ENCODE measurements at places on chromosomes 13 and 19.

DNA sequence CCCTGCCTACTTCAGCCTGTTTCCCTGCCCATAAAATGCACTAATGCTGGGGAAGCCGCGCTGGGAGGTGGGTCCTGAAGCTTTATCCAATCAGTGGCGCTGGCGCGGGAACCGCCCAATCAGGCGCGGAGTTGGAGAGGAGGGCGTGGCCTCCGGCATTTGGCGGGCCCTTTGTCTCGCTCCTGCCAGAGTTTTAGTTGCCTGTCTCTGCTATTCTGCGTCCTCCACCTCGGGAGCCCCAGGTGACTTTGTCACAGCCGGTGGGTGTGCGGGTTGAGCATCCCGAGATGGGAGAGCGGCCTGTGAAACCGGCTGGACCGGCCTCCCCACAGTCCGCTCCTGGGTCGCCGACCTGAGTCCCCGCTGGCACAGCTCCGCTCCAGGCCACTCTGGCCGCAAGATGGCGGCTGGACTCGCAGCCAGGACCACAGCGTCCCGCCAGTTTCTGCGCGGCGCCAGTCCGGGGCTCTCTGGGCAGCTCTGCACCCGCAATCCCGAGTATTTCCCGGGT lies 30.7 kb upstream of the ZNF429 start:
- peak; percentile 48 for DNase-seq

DNA sequence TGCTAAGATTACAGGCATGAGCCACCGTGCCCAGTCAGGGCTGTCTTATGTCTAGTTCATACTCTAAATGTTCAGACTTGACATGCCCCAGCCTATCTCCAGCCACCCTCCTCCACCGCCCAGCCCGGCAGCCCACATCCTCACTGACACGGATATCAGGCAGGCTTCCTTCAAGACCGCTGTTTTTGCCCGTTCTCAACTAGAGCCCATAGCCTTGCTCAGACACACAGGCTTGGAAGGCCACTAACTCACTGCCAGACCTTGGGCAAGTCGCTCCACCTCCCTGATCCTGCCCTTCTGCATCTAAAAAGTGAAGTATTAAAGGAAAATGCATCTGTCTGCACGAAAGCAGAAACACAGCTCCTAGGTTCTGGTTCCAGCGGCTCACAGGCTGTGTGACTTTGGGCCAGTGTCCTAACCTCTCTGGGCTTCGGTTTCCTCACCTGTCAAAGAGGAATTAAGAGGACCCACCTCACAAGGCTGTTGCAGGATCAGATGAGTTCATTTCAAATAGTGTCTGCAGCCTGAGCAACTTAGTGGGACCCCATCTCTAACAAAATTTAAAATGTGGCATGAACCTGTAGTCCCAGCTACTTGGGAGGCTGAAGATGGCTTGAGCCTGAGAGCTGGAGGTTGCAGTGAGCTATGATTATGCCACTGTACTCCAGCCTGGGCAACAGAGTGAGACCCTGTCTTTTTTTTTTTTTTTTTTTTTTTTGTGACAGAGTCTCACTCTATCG lies 14.5 kb upstream of the CERS4 start:
- peak; percentile 75 for DNase-seq

DNA sequence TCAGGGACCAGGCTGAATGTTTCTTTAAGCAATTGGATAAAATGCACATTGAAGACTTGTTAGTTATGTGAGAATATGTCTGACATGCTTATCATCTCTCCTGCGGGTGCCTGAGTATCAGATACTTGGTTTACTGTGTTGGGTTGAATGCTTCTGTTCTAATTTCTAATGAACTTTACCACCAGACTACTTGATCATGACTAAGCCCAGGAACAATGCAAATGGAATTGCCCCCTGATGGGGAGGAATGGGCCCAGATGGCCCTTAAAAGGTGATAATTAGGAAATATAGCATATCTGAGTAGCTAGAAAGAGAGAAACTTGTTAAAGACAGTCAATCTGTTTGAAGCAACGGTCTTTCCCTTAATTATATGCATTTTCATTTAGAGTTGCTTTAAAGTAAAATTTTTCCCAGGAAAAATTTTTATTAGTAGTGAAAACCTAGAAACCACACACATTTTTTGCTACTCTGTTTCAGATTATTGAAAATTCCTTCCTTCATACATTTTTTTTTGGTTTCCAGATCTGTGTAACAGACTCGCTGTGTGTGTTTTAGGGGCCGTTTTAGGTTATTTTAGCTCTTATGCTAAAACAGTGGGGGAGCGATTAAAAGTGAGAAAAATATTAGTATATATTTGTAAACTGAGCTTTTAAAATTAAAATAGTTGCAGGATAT lies 186.6 kb downstream of the TM9SF2 start:
- DNase-seq, result no peak

DNA sequence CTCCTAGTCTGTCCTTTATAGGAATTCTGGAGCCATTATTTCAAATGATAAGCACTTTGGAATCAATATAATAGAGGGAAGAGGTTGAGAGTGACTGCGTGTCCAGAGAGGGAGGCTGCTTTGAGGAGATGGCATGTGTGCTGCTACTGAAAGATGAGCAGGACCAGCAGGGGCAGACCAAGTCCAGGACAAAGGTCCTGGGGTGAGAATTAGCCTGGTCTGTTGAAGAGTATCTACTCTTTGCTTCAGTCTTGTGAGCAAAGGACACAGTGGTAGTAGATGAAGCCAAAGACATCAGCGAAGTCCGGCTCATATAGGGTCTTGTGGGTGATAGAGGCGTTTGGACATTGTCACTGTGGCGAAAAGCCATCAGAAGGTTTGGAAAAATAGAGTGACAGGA lies 21.1 kb downstream of the SGCG start:
- no peak for DNase-seq

DNA sequence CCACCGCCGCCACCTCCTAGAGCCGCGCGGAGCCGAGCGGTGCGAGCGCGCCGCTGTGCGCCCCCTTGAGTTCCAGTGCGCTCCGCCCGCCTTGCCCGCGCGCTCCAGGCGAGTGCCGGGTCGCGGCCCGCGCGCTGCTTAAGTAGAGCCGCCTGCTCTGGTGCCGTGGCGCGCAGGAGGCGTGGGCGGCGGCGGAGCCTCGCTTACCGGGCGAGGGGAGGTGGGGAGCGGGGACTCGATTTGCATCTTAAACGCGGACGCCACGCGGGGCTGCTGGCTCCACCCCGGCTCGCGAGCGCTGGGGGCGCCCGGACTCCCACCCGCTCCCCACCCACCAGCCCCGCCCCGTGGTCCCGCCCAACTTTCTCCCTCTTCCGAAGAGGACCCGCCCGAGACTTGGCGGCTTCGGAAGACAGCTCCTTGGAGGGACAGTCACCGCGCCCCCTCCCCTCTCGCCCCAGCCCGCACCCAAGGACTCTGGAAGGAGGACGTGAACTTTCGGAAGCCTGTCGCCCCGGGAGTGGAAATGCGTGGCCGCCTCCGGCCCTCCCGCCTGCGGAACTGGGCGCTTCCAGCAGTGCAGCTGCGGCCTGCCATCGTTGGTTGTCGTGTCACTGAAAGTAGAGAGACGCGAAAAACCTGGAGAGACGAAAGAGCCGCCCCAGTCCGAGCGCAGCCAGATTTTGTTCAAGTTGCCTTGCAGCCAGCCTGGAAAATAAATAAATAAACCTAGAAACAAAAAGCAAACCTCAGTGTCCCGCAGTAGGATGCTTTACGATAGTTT lies at the start of gene KCTD12:
Gene KCTD12, minus strand, starts transcription at position 114 of the 784 bp plus-strand sequence. CDS start 257 bp downstream, outside the sequence.
- peak; percentile 68 for DNase-seq

DNA sequence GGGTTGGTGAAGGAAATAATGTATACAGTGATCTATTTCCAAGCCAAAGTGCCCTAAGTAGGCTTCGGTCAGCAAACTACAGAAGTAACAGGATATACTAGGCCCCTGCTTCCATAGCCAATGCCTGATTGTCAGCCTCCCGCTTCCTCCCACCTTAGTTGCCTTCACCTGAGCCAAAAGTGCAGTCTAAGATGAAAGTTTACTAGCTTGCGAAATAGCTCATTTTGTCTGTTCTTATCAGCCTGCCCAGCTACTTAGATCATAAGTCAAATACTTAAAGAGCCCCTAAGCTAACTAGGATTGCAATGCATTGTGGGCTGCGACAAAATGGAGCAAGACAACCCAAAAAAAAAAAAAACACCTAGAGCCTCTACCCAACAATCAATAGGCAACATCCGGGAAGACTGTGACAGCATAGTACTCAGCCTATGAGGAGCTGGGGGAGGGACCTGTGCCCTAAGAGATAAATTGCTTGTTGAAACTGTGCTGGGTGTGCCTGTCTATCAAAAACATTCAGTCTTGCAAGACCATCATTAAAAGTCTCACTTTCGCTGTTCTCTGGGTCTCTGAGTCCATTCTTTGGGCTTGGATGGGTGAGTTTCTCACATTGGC lies 454.7 kb upstream of the TSHZ3 start:
- DNase-seq, result no peak

DNA sequence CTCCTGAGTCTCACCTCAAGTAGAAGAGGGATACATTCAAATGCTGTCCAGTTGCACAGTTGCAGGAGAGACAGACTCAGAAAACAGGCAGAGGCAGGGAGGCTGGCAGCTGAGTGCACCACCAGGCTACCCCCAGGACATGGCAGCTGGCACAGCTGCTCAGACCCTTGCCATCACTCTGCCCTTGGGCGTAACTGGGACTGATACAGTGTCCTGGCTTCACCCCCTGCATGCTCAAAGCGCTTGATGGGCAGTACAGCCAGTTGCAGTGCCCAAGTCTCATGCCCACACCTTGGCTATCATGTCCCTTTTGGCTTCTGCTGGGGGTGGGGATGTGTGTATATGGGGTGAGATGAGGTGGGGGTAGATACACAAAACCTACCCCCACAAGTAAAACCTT lies 5.5 kb upstream of the PEPD start:
- no peak for DNase-seq

DNA sequence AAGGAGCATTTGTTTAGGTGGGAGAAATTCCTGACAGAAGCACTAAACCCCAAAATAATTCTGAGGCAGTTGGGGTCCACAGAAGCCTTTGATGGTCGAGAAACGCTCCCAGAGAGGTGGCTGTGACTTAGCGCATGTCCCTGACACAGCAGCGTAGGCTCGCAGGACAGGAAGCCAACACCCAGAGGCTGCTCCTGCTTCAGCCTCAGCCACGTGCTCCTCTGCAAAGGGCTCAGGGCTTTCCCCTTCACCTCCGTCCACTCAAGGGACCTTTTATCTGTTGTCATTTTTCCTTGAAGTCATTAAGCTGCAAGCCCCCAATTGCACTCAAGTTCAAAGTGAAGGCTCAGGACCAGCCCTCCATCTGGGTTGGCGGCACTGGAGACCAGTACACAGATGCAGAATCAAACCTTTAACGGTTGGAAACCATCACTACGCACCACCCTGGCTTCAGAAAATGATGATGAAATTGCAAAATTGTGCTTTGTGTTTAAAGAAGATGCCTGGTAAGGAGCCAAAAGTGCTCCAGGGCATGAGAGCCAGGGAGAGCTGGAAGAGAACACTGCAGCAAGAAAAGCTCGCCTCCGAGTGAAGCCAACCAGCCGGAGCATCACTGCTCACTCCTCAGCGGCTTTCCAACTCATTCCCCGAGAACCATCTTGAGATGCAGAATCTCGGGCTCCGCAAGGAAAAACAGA lies 219.6 kb downstream of the RAP2A start:
- no peak for DNase-seq

DNA sequence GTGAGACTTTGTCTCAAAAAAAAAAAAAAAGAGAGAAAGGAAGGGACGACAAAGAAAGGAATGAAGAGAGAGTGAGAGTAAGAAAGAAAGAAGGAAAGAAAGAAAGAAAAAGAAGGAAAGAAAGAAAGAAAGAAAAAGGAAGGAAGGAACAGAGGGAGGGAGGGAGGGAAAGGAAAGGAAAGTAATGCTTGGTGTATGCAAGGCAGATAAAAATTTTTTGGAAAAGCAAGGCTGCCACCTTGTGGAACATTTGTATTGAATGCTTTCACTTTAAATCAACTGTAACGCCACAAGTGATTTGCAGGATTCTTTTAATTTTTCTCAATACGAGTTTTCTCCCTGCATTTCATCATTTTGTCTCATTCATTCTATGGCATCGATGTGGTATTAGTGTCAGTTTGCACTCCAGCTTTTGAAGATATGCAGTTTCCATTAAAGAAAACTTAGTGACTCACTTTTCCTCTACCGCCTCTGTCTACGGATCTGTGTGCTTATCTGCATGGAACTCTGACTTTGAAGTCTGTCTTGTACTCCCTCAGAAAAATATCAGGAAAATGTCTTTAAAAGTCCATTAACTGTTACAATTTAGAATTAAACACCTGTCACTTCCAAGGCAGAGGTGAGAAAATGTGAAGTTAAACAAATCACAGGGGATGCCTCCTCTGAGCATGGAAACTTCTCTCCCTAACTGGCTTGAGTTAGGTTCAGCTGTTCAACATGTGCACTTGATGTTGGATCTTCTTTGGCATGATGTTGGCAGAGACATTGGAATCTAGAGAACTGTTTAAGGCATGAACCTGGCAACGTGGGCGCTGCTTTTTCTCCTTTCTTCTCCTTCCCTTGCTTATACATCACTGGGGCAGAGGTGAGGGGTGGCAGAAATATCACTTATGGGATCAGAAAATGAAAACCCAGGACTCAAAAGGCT lies 20.0 kb upstream of the ZDHHC20 start:
- peak; percentile 71 for DNase-seq

- DNase-seq, result no peak
Measured at GRCh38 chr13:48892053-48892687, 83.5 kb upstream of the FNDC3A start.

DNA sequence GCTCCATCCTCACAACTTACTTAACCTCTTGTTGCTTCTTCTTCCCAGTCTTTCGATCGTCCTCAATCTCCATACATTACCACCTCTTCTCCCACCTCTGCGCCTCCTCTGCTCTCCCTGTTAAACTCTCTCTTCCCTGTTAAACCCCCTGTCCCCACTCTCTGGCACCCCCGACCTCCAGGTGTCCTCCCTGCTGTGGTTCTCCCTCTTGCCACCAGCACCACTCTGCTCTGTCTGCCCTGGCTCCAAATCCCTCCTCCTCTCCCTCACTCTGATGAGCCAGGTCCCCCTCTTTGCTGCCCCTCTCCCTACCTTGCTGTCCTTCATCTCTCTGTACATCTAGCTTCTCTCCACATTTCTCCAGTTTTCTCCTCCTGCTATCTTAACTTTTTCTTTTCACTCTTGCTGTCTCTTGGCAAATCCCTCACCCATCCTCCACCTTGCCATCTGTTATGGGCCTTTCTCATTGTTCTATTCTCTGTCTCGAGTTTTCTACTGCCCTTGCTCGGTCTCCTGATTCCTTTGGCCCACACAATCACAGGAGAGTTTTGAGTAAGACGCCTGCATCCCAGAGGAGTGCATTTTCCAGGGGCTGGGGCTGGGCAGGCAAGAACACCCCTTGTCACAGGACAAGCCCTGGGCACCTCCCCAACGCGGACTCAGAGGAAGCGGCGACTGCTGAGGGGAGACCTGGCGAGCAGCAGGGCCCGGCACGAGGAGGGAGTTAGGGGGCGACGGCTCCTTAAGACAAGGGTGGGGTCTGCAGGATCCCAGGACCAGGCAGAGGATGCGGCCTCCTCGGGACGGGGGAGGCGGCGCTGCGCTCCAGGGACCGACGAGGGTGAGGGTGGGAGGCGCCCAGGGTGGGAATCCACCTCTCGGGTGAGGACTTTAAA lies 21.4 kb upstream of the ERVV-1 start:
- no peak for DNase-seq

GRCh38 chr13:34155931-34156607 lies 338.1 kb downstream of the RFC3 start:
- no peak for DNase-seq
